ENCODE measurements at places on chromosomes 2 and 18. TPM values are rescaled to one million over a fixed set of nuclear protein-coding genes. Genes with fewer than 3 reads are reported as not detected.
A peak's percentile ranks its signal among the peaks of the same experiment; 100 is the strongest.

Gene GAREM1
- 15.3 TPM for total RNA-seq

- no peak for DNase-seq
These were observed 117.4 kb downstream of the MBP start for GRCh38 chr18:77015169-77015568.

GRCh38 chr2:36912695-36913094 is 53.6 kb downstream of the STRN start:
- DNase-seq: no peak

DNA sequence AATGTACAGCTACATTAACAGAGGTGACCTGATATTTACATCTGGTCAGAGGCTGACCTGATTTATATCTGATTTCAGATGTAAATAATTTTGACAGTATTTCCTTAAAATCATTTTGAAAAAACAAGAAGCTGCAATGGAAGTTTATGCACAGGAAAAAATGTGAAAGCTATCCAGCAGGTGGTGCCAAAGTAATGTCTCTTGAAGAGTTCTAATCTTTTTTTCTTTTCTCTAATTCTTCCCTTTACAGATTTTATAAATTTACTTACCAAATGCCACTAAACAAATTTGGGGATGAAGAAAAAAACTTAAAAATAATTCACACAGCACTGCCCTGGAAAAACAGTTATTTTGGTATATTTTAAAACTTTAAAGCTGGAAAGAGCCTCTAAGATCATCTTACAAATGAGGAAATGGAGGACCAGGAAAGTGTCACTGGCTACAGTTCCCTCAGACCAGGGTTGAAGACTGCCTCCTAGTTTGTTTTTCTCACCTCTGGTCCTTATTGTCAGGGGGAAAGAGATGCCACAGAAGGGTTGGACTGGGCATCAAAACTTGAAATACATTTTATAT is 16.4 kb upstream of the FBLN7 start:
- DNase-seq: no peak

Gene CACNB4
- 1.0 TPM for total RNA-seq

DNA sequence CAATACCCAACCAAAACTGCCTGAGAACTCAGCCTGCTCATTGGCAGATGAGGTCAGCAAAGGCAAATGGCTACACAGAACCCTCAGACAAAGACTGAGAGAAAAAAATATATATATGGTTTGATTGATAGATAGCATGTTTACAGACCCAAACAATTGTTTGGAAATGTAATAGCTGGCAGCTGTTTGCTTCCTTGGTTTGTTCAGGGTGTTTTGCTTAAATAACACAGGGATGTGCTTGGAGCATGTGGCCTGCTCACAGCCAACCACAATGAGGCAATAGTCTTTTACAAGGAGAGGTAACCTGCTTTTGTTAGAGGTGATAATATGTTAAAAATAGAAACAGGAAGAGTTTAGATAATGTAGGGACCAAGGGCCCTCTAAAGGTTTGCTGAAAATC is 84.5 kb downstream of the PDK1 start:
- DNase-seq: no peak

DNA sequence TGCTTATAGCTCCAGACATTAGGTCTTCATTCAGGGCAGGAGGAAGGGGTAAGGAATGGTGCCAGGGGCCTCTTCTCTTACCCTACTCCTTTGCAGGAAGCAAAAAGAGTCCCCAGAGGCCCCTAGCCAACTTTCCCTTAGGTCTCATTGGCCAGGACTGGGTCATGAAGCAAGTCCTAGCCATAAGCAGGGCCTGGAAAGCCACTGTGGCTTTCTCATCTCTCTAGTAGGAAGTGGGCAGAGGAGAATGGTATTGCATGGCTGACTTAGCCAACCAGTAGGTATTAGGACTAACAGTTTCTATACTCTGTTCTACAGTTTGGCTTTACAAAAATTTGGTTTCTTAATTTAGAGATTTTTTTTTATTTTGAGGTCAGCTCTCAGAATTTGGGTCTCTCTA is 4.8 kb downstream of the FAM228A start:
- DNase-seq: no peak

Gene NPPC
- total RNA-seq: 3.2 TPM

Gene ZSWIM2
- total RNA-seq: not detected

GRCh38 chr18:62505669-62506494 is 16.9 kb upstream of the ZCCHC2 start:
- no peak for DNase-seq

DNA sequence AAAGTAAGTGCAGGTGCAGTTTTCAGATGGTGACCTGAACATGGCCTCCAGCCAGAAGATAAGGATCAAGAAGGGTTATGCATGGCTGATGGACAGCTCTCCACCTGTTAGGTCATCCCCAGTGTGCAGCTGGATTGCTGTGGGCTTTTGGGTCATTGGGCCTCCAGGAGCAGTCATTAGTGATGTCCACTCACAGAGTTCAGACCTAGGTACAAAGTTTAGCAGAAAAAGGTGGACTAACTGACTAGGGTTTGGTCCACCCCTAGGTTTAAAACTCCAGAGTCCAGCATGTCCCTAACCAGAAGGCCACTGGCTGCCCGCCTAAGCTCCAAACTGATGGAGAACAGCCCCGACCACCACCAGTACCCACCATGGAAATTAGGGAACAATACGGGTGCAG is 18.3 kb upstream of the SULT1C2 start:
- DNase-seq: no peak

DNA sequence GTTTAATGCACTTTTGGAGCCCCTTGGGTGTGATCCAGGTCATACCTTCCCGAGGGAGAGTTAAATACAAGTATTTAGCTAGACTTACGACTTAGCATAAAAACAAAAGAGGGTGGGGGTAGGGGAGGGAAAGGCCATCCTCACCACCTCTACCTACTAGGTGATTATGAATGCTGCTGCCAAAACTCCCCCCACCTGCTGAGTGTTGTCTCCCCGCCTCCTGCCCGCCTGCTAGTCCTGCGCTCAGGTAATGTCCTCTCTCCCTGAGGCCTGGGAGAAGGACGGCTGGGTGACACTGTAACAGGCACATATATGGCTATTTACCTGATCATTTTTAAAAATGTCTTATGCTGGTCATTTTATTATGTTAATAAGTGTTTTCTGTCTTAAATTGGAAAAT is 3.0 kb upstream of the NCKAP5 start:
- DNase-seq: no peak

Gene COL4A4
- total RNA-seq: 0.93 TPM

GRCh38 chr2:235044501-235045271 is 92.9 kb downstream of the SH3BP4 start:
- DNase-seq: no peak

GRCh38 chr2:241041589-241042158 is 43.3 kb downstream of the SNED1 start:
- no peak for DNase-seq

GRCh38 chr2:237596520-237597195 is 6.1 kb upstream of the RAB17 start:
- DNase-seq: no peak

Gene CCDC68
- 22.3 TPM for total RNA-seq

GRCh38 chr2:80300954-80301353 is 3.6 kb downstream of the LRRTM1 start:
- no peak for DNase-seq

- no peak for DNase-seq
These were observed 350.6 kb downstream of the DCDC2C start for GRCh38 chr2:4053769-4054493.

DNA sequence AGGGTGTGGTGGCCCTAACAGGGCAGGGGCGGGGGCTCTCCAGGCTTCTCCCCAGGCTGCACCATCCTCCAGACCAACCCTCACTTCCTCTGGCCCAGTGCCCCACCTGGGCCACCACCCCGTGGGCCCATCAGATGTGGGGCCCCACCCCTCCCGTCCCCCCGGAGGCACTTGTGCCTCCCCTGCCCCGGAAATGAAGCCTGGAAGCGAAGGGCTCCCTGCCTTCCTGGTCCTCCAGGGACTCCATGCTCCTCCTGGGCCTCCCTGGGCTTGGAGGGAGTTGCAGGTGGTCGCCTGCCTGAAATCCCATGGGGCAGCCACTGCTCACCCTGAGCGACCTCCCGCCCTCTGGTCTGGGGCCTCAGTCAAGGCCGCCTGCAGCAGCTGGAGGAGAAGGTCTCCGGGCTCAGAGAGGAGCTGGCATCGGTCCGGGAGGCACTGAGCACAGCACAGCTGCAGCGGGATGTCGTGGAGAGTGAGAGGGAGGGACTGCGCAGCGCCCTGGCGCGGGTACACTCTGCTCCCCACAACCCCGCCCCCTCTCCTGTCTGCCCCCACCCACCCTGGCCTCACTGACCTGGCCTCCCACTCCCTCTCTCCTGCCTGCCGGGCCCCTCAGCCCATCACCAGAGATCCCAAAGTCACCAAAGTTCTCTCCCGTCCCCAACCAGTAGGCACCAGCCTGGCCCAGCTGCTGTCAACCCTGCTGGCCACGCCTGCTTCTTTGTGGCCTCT is 28.0 kb downstream of the CROCC2 start:
- DNase-seq: peak; percentile 17

- peak; percentile 16 for DNase-seq
These were observed 20.6 kb upstream of the ANKRD53 start for GRCh38 chr2:70957798-70958197.

GRCh38 chr2:207227062-207227748 is 61.5 kb upstream of the KLF7 start:
- DNase-seq: no peak

- peak; percentile 79 for DNase-seq
These were observed 3.5 kb upstream of the CABLES1 start for GRCh38 chr18:23131693-23132319.

DNA sequence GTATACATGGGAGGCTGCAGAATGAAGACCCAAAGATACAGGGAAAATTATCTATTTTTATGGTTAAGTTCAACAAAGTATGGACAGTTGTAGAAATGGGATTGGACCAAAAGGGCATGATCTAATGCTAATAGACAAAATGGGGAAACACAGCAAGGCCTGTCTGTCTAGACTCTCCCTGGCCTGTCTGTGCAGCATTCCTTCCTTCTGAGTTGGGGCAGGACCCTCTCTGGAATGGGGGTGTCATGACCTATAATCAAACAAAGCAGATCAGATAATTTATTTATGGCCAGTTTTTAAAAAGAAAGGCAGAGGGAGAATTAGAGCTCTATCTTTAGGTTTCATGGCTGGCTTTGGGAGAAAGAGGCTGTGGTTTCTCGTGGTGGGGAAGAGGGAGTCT is 104.4 kb downstream of the CTIF start:
- no peak for DNase-seq

DNA sequence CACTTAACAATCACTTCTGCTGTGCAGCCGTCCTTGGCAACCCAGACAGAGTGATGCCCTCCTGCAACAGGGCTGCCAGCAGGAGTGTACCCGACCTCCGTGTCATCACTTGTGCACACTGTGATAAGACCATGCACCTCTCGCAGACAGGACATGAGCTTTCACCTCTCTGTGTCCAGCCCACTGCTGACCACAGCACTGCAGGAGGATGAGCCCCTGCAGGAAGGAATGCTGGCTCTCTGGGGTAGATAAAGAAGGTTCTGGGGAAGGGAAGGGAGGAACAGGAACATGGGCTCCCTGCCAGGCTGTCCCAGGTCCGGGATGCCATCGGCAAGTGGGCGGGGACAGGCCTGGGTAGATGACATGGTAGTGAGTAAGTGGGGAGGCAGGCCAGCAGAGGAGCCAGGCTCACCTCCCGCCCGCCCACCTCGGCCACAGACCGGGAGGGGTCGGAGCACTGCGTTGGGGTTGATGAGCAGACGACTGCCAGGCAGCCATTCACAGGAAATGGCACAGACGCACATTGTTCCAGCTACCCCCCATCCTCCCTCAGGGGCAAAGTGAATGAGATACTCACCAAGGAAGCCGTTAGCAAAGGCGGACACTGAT is 18.6 kb upstream of the COL6A3 start:
- DNase-seq: no peak

Gene MPP4
- total RNA-seq: not detected

Gene RAD51AP2
- total RNA-seq: 0.12 TPM

Gene IL18RAP
- total RNA-seq: 0.42 TPM

Gene SERPINB10
- not detected for total RNA-seq

Gene GDF7
- total RNA-seq: 0.05 TPM
